ENCODE measurements at places on chromosomes 7 and 10.

- no peak for DNase-seq
These were observed 64.5 kb upstream of the MPP7 start for GRCh38 chr10:28367413-28367812.

GRCh38 chr10:91034494-91035159, 113.7 kb upstream of the ANKRD1 start:
- peak; percentile 36 for DNase-seq

DNA sequence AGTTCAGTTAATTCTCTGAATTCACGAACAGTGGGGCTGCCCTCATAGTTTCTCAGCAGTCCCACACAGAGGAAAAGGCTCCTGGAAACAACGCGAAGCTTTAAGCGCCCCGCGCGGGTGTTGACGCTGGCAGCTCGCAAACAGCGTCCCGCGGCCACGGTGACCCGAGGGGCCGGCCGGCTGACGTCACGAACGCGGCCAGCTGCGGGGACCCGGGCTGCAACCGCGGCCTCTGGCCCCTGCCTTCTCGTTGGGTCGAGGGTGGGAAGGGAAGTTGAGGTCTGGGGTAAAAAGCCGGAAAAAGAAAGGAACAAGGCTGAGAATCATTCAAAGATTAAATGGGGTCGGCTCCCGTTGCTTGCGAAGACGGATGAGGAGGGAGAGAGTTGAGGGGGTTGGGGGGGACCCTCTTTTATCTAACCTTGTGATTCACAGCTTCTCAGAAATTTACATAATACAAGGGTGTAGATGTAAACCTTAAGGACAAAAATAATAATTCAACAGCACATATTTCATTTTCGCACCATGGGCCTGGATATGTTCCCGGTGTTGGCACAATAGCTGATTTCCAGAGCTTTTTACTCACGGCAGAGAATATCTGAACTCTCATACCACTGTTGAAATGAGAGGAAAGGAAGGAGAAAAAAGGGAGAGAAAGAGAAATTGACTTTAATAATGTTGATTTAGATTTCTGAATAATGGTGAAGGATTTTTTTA, 7.3 kb upstream of the FEZF1 start:
- no peak for DNase-seq

- DNase-seq: no peak
These were observed 14.9 kb upstream of the IFIT1B start for GRCh38 chr10:89362929-89363328.

DNA sequence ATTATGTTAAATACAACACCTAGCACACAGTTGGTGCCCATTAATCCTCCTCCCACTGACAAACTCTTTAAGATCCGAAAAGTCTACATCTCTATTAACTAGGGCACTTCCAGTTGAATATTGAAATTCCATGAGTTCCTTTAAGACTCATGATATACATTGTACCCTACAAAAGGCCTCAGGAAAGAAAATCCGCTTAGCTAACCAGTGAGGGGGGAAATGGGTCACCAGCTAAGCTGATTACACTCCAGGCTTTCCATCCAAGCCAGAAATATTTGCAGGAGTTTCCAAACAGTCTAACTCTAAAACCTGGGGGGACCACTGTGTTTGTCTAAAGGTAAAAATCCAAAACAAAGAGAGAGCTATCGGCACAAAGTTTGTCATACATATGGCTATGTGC, 1.3 kb upstream of the LRIT2 start:
- no peak for DNase-seq
